ENCODE measurements at places on chromosomes 5 and 9. TPM values are rescaled to one million over a fixed set of nuclear protein-coding genes. Genes with fewer than 3 reads are reported as not detected.

The SPATA31C1 gene
- 0.04 TPM for total RNA-seq

The HSD17B4 gene
- total RNA-seq = 86.9 TPM

DNA sequence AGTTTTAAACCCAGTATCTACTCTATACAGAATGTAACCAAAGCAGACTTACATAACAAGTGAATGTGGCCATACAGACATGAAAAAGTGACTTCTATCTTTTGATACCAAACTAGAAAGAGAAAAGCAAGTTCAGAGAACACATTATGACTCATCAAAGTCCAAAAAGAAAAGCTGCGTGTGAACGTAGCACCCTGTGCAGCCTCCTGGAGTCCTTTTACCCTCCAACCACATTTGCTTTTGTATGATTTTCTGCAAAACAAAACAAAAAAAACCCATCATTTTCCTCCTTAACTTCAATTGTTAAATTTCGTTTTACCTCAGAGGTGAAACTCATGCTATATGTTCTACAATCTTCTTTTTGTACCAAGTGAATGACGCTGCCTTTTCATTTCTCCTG lies 2.8 kb upstream of the SMARCA2 start:
- H3K36me3 ChIP-seq = no peaks in the 10 kb centered on the region
- H3K27ac ChIP-seq = no peak overlapping the region
- H3K4me1 ChIP-seq = peaks cover 4% of the 10 kb centered on the region
- DNase-seq = no peak

GRCh38 chr5:66993882-66994281 lies 202.7 kb downstream of the CD180 start:
- no peak for DNase-seq
- H3K4me3 ChIP-seq = no peak overlapping the region
- no peaks in the 10 kb centered on the region for H3K4me1 ChIP-seq
- no peak overlapping the region for H3K27ac ChIP-seq
- H3K36me3 ChIP-seq = no peaks in the 10 kb centered on the region

The LHX3 gene
- total RNA-seq = not detected

GRCh38 chr5:82749461-82749820 lies 327.8 kb downstream of the TMEM167A start:
- peak; percentile 93 for DNase-seq
- no peaks in the 10 kb centered on the region for H3K36me3 ChIP-seq
- no peak overlapping the region for H3K4me3 ChIP-seq
- H3K27ac ChIP-seq = peak overlapping the region; percentile 79
- H3K4me1 ChIP-seq = peaks cover 19% of the 10 kb centered on the region

- no peak for DNase-seq
- H3K27me3 ChIP-seq = peaks cover 2% of the 10 kb centered on the region
- no peaks in the 10 kb centered on the region for H3K4me1 ChIP-seq
- no peak overlapping the region for H3K27ac ChIP-seq
- H3K36me3 ChIP-seq = no peaks in the 10 kb centered on the region
Observed at GRCh38 chr5:96655506-96655905, 6.7 kb upstream of the CAST start.

GRCh38 chr5:150122158-150122510 lies 33.5 kb downstream of the PDGFRB start:
- H3K27ac ChIP-seq = no peak overlapping the region
- H3K36me3 ChIP-seq = peaks cover 74% of the 10 kb centered on the region
- peaks cover 3% of the 10 kb centered on the region for H3K4me1 ChIP-seq
- no peak overlapping the region for H3K4me3 ChIP-seq
- H3K27me3 ChIP-seq = no peaks in the 10 kb centered on the region
- DNase-seq = no peak

- H3K27ac ChIP-seq = no peak overlapping the region
- no peaks in the 10 kb centered on the region for H3K36me3 ChIP-seq
- H3K4me1 ChIP-seq = peaks cover 29% of the 10 kb centered on the region
- no peak for DNase-seq
Observed at GRCh38 chr9:89621031-89621430, 16.2 kb downstream of the GADD45G start.

DNA sequence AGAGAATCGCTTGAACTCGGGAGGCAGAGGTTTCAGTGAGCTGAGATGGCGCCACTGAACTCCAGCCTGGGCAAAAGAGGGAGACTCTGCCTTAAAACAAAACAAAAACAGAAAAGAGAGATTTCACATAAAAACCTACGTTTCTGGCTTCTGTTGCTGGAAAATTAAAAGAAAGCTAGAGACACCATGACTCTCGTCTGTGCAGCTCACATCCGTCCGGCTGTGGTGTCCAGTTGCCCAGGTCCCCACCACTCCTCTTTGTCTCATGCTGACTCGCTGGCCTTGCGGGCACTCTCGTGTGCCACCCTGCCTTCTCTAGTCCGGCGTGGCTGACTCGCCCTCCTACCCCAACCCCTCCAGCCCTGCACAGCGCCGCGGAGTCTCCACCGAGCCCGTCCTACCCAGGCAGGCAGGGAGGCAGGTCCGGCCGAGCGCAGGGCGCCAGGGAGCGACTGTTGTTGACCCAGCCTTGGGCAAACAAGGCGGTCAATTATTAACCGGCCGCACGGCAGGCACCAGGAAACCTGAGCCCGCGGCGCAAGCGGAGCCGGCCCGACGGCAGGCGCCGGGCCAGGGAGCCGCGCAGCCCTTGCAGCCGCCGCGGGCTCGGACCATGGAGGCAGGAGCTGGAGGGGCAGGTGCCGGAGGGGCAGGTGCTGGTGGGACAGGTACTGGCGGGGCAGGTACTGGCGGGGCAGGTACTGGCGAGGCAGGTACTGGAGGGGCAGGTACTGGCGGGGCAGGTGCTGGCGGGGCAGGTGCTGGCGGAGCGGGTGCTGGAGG lies at the start of gene PRRT1B:
TSS of gene PRRT1B (plus strand) at position 521 of the 783 bp plus-strand sequence. CDS start at position 614, 93 bp downstream.
- no peak for DNase-seq
- peaks cover 57% of the 10 kb centered on the region for H3K27me3 ChIP-seq
- H3K27ac ChIP-seq = no peak within 1 kb of the TSS
- no peak within 1 kb of the TSS for H3K4me3 ChIP-seq
- no peaks in the 10 kb centered on the region for H3K36me3 ChIP-seq

The CYLC2 gene
- total RNA-seq = not detected

DNA sequence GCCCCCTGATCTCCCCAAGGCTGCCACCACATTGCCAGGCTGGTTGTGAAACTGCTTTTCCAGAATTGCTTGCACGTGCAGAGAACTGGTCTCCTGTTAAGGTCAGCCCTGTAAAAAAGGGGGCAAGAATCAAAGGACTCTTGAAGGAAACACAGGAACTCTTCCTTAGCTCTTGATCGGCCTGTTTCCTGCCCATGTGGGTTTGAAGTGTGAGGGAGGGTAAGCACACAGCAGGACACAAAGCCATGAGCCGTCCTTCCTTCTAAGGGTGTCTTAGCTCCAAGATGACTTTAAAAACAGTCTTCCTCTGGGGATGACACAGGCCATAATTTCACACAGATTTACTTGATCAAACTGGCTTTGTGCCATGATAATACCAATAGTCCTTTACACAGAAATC lies 36.1 kb downstream of the TEK start:
- no peak for DNase-seq
- H3K27ac ChIP-seq = no peak overlapping the region
- H3K4me1 ChIP-seq = peaks cover 8% of the 10 kb centered on the region
- no peaks in the 10 kb centered on the region for H3K36me3 ChIP-seq
- no peaks in the 10 kb centered on the region for H3K27me3 ChIP-seq

DNA sequence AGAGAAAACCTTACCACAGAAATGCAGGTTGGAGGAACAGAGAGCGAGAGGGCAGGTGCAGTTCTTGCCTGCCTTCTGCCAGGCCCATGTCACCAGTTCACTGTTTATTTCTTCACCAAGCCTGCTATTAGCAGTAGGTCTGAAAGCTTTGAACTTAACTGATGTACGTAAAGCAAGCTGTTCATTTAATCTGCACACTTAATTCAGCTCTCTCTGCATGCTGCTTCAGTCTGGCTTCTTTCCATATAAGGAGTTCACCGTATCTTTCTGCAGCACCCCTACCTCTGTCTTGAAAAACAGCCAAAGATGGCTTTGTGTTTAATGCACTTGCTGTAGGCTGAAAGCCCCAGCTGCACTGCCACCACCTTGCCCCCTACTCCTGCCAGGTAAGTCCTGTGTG lies 205.1 kb downstream of the RAB3C start:
- no peak overlapping the region for H3K27ac ChIP-seq
- H3K4me3 ChIP-seq = no peak overlapping the region
- no peak for DNase-seq
- no peaks in the 10 kb centered on the region for H3K4me1 ChIP-seq
- no peaks in the 10 kb centered on the region for H3K27me3 ChIP-seq

All from muscle of leg (tissue), 16 donors.